Sciatic nerve (tissue), 2 donors: ENCODE measurements at places on chromosomes 13 and 19.

- DNase-seq = no peak
These were observed 3.7 kb upstream of the LYPD3 start for GRCh38 chr19:43469160-43469480.

DNA sequence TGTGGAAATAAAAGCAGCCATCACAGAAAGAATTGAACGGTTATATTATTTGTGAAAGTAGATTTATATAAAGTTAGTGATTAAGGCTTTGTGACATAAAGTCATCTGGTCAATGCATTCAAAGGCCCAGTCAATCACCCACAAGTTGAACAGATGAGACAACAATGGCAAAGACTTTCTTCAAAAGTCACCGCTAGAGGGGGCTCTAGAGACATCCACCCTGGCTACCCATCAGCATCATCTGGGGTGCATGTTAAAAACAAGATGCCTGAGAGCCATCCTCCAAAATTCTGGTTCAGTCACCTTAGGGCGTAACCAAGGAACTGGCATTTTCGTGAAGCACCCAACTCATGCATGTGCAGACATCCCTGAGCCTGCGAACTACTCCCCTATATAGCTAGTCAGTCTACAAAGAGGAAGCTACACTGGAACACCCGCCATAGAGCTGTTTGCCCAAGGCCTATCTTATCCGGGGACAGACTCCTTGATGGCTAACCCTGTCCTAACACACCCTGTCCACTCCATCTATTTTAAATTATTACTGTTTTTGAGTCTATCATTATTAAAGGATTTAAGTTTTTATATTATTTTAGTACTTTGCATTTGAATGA is 970.5 kb downstream of the UQCRFS1 start:
- DNase-seq = no peak

DNA sequence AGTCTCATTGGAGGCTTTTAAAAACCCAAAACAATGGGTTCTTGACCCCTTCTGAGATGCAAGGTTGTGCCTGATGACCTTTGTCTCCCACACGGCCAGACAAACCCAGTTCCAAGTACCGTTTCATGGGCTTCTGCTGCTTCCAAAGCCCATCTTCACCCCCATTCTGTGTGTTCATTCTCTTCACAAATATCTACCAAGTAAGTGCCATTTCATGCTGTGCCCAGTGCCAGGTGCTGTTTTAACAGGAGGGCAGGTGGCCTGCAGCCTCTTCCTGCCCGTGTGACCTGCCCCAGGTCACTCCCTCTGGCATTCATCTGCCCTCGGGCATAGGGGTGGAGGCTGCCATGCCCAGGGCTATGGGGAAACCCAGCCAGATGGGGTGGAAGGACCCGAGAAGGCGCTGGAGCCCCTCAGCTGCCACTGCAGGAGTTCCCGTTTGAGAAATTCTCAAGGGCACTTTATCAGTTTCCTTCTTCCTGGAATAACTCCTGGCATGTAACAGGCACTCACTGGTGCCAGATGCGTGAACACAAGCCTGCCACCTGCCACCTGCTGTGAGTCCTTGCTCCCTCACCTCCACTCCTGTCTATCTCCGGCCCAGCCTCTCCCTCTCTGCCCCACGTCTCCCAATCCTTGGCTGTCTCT is 12.5 kb downstream of the CAPN12 start:
- DNase-seq = peak; percentile 51

GRCh38 chr19:17831419-17831888 is 10.1 kb upstream of the INSL3 start:
- DNase-seq = no peak

DNA sequence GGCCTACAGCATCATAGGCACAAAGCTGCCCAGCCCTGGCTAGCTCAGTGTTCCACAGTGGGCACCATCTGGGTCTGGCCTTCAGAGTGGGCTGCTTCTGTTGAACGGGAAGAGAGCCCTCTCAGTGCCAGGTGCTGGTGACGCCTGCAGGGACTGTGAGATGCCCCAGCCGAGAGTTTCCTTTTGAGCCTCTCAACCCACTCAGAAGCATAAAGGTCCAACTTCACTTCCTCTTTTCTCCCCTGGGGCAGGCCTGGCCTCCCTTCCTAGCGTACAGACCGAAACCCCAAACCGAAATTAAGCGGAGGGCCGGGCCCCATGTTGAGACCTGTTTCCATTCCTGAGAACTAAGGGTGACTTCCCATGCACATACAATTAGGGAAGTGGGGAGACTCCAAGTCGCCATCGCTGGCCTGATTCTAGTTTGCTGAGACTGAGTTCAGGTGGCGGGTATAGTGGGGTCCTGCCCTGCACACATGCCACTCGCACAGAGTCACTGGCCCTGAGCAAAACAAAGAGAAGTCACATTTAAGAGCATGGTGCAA is 6.9 kb downstream of the RAB8A start:
- no peak for DNase-seq

DNA sequence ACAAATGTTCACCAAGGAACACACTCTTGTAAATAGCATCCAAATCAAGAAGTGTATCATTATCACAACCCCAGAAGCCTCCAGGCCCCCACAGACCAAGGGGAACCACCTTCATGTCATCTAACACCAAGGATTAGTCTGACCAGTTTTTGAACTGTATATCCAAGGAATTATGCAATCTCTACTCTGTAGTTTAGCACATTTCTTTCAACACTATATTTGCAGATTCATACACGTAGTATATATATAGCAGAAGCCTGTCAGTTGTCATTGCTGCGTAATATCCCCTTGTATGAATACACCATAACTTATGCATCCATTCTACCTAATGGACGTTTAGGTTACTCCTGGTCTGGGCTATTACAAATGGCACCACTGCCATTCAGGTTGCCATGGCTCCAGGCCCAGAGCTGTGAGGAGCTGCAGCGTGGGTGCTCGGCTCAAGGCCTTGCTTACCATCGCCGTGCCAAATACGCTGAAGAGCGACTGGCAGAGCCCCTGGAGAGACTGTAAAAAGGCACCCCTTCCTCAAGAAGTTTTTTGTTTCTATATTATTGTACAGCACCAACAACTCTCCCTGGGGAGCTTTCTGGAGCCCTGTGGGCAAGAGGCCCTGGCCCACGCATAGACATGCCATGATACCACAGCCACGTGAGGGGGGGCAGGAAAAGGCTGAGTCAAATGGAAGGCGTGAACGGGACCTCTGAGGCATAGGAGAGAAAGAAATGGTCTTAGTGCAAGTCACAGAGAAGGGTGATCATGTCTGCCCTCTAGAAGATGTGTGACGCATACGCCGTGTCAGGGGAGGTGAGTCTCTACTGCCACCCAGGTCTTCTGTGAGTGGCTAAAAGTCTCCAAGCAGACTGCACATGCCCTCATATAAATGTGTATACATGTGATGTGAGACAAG is 10.8 kb downstream of the LATS2 start:
- no peak for DNase-seq

DNA sequence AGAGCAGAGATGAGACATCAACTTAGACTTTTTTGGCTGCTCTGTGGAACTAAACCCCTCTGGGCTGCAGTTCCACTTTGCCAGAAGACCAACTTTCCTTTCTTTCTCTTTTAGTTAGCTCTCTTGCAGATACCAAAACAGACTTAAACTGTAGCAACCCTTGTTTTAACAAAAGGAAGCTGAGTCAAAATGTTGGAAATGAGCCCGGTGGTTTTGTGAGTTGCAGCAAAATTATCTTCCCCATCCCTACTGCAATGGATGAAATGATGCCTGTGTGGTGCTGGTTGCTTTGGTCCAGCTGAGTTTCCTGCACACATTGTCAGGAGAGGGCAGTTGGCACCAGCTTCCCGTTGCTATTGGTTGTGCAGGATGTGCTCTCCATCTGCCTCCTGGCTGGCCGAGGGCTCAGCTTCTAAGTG is 115.3 kb downstream of the LRCH1 start:
- DNase-seq = no peak

GRCh38 chr19:5958074-5958850 is 19.7 kb downstream of the RANBP3 start:
- no peak for DNase-seq

GRCh38 chr19:35095667-35096368 is 19.8 kb upstream of the FXYD3 start:
- no peak for DNase-seq

DNA sequence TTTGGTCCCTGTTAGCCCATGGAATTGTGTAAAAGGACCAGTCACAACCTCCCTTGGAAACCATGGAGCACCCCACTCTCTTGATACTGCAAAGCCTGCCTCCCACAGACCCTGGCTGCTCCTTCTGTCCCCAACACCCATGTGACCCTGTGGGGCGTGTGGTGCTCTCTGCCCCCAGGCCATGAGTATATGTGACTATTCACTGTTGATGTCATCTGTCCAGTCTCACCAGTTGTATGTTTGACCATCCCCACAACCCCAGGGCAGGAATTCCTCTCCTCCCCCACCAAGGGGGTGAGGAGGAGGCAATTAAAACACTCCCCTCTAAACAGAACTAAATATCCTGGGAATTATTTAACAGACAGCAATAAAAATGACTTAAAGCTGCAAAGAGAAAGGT is 35.2 kb downstream of the KCTD15 start:
- DNase-seq = no peak

GRCh38 chr19:11963566-11964355 is 1.1 kb upstream of the ZNF763 start:
- peak; percentile 91 for DNase-seq

- peak; percentile 62 for DNase-seq
These were observed 19.1 kb downstream of the CEBPG start for GRCh38 chr19:33392341-33393285.

- no peak for DNase-seq
These were observed 17.9 kb downstream of the DOT1L start for GRCh38 chr19:2181633-2181997.

DNA sequence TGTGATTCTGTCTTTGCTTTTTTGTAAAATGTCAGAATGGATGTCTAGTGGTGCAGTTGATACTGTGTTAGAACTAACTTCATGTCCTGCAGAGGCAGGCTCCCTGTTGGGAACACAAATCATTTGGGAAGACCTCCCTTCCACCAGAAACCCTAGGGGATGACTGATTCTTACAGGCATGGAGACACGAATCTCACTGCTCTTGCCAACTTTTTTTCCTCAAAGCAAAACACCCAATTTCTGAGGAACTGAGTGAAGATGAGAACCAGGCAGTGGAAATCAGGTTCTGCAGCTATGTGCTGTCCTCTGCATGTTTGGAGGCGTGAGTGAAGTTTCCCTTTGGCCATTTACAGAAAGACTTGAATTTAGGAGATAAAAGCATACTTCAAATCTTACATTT is 87.5 kb upstream of the CSNK1A1L start:
- DNase-seq = no peak

- no peak for DNase-seq
These were observed 213.7 kb downstream of the TEX29 start for GRCh38 chr13:111533900-111534683.

DNA sequence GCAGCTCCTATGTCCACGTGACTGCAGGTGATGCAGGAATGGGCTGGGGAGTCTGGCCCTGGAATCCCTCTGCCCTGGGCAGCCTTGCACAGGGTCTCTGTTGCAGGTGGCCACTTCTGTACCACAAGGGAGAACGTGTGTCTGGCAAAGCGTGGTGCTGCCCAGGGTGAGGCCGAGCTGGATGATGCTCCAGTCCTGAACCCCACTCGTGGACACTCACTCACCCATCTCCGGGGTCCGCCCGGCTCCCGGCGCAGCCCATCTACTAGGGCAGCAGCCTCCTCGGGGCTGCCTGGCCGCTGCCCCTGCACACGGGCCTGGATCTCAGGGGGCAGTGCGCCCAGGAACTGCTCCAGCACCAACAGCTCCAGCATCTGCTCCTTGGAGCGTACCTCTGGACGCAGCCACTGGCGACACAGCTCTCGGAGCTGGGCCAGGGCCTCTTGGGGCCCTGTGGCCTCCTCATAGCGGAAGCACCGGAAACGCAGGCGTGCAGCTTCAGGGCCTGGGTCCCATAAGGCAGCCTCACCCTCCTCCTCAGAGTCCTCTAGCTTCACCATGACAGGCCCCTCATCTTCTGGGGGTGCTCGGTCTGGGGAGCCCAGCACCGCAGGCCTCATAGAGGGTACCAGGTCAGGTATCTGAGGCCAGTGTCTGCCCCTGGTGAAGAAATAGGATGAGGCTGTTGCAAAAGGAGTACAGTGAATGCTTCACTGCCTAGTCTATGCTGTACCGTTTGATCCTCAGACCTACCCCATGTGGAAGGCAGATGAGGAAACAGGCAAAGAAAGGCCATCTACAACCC is 2.2 kb downstream of the MZF1 start:
- DNase-seq = peak; percentile 61

DNA sequence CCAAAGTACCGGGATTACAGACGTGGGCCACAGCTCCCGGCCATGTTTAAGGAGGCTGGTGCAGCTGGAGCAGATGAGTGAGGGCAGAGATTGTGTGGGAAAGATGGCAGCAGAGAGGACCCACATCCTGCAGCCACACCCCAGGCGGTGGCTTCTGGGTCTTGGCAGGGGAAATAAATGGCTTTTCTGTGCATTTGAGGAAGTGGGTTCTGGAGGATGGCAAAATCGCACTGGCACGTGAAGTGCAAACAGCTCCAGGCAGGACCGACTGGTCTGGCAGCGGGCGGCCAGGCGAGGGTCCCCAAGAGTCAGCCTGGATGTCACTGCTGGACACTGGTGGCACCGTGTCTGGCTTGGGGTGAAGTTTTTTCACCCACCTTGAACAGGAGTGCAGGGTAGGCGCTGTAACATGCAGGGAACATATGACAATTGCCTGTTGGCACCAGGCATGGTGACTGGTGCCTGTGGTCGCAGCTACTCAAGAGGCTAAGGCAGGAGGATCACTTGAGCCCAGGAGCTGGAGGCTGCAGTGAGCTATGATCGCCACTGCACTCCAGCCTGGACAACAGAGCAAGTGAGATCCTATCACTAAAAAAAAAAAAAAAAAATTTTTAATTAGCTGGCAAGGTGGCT is 8.4 kb downstream of the B3GNT3 start:
- no peak for DNase-seq

DNA sequence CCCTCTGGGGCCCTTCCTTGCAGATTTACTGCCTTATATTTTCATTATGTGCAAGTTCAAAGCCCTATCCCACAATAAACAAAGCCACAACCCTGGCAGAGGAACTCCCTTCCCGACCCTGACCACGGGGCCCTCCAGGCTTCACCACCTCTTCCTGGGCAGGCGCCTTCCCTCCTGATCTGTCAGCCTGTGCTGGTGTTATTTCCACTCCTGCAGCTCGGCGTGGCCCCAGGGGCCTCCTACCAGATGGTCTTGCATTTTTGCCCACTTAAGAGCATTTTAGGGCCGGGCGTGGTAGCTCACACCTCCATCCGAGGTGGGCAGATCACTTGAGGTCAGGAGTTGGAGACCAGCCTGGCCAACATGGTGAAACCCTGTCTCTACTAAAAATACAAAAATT is 22.8 kb downstream of the SLC15A1 start:
- DNase-seq = no peak

- DNase-seq = peak; percentile 77
These were observed 727 bp downstream of the CERS1 start for GRCh38 chr19:18895038-18895823.

DNA sequence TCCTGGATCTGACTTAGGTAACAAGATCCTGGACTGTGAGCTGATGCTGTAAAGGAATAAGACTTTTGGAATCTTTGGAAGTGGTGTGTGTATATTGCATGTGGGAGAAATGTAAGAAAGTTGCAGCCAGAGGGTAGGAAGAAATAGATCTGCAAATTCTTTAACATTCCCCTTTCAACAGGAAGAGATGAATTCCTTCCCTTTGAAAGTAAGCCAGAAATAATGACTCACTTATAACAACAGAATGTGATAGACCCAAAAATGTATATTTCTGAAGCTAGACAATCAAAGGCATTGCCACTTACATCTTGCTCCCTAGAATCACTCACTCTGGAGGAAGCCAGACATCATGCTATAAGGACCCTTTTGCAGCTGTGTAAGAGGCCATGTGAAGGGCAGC is 9.8 kb upstream of the SIAH3 start:
- DNase-seq = no peak
